ENCODE measurements at places on chromosomes 4 and X.

GRCh38 chr4:177008071-177008835 is 215.5 kb upstream of the VEGFC start:
- DNase-seq = peak; percentile 76

- no peak for DNase-seq
These were observed 715.4 kb downstream of the GRXCR1 start for GRCh38 chr4:43607827-43608461.

DNA sequence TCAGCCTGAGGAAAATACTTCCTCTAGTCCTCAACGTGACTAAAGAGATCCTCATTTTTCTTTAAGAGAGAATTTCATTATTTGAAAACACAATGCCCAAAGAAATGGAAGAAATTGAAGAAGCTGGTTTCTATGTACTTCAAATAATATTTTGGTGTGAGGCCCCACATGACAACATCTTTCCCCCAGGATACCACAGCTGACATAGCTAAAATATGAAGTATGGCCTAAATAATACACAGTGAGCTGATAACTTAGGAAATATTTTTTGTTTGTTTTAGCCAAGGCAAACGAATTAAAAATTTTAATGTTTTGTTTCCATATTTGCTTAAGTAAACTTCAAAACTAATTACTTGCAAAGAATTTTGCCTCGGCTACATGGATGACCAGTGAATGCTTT is 149.2 kb downstream of the CBR4 start:
- DNase-seq = no peak

DNA sequence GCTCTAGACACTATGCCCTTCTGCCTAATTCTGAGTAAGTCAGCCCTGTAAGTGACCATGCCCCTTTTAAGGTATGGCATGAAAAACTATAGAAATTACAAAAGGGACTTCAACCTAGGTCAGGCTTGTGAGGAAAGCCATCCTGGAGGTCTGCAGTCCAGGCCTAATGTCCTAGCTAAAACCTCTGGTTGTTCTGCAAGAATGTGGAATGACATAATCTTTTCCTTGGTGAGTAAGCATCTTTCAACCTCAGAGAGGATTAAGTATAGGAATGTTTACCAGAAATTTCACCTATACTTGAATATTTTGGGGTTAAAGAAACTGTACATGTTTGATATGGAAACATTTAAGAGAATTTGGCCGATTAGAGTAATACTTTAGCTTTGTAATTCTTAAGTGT is 23.8 kb upstream of the HPSE start:
- no peak for DNase-seq

DNA sequence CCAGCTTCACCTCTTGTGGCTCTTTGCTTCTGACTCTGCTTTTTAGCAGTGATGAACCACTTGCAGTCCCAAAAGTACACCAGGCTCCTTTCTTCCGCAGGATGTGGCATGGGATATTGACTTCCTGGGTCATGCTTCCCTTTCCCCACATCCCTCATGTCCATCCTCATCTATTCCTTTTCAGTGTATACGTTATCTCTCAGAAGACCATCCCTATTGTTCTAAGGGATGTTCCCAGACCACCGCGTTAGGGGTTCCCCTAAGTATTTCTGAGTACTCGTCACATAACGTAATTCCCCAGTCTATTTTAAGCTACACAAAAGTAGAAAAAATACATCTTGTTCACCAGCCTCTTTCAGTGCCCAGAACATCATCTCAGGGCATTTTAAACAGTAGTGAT is 71.1 kb upstream of the NLGN4X start:
- no peak for DNase-seq

GRCh38 chr4:156971165-156971675 is 379 bp downstream of the PDGFC start:
- no peak for DNase-seq

GRCh38 chr4:48047896-48048295 is 31.3 kb downstream of the NIPAL1 start:
- no peak for DNase-seq

GRCh38 chrX:19658030-19658429 is 142.7 kb upstream of the MAP3K15 start:
- no peak for DNase-seq

DNA sequence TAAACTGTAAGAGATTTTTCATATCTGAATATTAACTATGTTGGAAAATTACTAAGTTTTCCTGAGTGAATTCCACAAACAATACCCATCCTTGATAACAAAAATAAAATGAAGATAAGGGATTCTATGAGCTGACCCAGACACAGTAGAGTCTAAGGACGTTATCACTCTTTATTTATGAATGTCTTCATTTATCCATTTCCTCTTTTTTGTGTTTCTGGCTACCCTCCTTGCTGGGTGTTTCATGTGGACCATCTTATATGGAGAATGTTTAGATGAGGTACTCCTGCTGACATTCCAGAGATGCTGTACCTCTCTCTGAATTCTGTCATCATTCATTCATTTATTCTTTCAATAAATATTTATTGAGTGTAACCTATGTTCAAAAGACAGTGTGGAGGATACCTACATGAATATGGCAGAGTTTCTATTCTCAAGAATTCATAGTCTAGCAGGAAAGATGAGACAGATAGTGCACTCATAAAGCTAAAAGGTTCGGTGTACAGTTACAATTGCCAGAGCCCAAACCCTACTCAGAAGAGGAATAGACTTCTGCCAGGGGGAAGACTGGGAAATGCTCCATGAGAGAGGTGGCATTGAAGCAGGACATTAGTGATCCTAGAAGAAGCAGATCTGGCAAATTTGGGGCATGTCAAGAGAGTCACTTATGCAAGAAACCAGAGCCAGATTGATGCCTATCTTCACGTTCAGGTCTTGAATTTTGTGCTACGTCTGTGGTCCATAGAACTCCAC is 195.8 kb downstream of the MAML3 start:
- no peak for DNase-seq

DNA sequence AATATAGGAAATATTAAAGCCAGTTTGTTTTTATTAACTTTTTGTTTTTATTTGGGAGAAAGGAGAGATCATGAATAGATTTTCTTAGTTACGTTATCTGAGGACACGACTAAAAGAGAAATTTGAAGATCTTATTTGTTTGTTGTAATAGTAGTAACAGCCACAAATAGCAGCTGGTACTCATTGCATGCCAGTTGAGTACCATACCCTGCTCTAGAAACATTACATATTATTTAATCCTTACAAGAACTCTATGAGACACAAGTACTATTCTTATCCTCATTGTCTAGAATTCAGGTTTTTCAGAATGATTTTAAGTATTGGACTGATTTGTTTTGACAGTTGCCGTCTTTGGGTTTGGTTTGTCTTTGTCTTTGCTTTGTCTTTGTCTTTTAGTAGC is 31.8 kb downstream of the USP53 start:
- no peak for DNase-seq

GRCh38 chrX:48835524-48836329 is at the start of gene PCSK1N:
TSS of gene PCSK1N (minus strand) at chrX:48835610. CDS start at chrX:48835532, 78 bp downstream.
- DNase-seq = no peak

- peak; percentile 43 for DNase-seq
These were observed 51.7 kb upstream of the CHRDL1 start for GRCh38 chrX:110847334-110847733.

- DNase-seq = no peak
These were observed 8.7 kb downstream of the ANXA10 start for GRCh38 chr4:168101026-168101425.

GRCh38 chr4:70442474-70442873 is 29.5 kb upstream of the MUC7 start:
- DNase-seq = no peak

DNA sequence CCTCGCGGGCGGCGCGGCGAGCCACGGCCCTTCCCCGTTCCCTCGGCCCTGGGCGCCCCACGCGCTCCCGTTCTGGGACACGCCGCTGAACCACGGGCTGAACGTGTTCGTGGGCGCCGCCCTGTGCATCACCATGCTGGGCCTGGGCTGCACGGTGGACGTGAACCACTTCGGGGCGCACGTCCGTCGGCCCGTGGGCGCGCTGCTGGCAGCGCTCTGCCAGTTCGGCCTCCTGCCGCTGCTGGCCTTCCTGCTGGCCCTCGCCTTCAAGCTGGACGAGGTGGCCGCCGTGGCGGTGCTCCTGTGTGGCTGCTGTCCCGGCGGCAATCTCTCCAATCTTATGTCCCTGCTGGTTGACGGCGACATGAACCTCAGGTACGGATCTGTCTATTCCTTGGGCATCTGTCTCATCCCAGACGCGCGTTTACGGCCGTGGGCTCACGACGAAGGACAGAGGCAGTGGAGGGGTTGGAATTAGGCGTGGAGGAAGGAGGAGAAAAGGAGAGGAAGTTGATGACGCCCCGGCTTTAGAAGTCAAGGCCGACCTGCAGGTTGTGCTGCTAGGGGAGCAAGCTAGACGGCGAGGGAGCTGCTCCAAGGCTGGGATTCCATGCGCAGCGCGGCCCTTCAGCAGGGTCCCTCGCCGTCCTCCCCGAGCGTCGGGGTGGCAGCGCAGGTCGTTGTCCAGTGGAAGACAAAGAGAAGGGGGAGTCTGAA is 792 bp downstream of the SLC10A4 start:
- DNase-seq = no peak

DNA sequence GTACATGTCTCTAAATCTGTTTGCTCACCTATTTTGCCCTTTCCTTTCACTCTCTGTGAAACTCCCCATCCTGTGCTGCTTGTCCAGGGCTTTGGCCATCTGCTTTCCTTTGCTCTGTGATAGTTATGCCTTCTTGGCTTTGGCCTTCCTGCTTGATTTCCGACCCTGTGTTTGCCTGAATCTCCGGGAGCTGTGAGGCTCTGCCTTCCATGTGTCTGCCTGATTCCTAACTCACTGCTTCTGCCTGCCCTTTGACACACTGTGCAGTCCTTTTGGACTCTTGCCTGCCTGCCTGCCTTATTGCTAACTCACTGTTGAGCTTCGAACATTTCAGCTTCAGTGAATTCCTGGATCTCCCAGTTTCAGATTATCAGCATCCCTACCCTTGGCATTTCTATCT is 143.1 kb downstream of the C4orf33 start:
- DNase-seq = no peak

DNA sequence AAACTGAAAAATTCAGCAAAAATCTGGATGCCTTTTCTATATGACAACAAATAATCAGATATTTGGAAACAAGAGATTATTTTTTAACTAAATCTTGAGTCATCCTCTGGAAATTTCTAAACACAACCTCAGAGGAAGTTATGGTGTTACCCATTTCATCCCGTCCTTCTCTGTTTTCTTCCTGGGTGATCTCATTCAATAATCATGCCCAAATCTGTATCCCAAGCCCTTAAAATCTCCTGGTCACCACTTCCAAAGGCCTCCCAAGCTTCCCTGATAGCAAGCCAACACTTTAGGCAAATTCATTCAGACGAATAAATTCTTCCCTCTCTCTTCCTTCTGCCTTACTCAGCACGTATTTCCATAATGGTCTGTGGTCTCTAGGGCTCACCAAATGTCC is 9.7 kb upstream of the SORCS2 start:
- no peak for DNase-seq

- peak; percentile 57 for DNase-seq
These were observed 70.8 kb downstream of the RWDD4 start for GRCh38 chr4:183588169-183588675.

GRCh38 chr4:4818415-4819212 is 40.9 kb upstream of the MSX1 start:
- DNase-seq = no peak

DNA sequence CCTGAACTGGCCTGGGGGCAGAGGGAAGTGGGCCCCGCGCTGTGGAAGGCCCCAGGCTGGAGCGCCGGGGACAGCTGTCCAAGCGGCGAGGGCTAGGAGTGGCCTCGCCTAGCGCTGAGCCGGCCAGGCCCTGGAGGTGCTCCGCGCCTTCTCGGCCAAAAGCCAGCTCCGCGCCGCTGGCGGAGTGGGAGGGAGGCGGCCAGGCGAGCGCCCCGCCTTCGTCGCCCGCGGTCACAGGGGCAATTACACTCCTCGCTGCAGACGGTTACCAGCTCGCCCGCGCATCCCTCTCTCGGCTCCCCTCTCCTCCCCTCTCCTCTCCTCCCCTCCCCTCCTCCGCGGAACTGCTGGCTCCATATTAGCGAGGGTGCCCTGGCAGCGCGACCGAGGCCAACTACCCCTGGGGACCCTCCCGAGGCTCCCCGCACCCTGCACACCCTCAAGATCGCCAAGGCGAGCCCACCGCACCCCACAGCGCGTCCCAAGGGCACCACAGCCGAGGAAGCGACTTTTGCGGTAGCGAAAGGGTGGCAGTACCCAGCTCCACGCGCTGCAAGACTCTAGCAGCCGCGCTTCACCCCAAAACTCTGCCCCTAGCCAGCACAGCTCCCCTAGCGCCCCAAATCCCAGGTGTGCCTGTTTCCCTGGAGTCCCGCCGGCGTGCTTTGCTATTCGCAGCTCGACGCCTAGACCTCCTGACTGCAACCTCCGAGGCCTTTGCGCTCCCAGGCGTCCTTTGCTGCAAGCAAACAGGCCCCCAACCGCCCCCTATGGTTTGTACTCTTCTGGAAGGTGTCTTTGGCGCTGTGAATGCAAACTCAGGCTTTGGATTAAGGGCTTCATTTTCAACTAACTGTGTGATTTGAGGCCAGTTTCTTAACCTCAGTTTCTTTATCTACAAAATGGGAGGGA is 91.4 kb downstream of the BCOR start:
- no peak for DNase-seq

DNA sequence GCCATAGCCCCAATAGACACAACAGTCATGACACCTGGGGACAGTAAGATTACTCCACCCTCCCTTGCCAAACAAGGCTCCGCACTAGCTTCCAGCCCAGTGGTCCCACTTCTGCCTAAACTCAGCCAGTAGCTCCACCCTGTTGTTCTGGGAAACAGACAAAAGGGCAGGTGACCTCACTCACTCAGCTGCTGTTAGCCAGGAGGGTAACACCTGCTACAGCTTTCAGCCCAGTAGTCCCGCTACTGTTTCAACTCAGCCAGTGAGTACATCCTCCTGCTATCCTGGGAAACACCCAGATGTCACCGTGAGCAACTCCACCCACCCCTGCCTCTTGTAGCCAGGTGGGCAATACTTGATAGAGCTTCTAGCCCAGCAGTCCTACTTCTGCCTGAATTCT is 162.7 kb upstream of the CPXCR1 start:
- DNase-seq = no peak

- DNase-seq = no peak
These were observed 586 bp downstream of the HERC5 start for GRCh38 chr4:88457307-88458103.

GRCh38 chrX:120145295-120145925 is 13.0 kb upstream of the RHOXF2 start:
- no peak for DNase-seq

DNA sequence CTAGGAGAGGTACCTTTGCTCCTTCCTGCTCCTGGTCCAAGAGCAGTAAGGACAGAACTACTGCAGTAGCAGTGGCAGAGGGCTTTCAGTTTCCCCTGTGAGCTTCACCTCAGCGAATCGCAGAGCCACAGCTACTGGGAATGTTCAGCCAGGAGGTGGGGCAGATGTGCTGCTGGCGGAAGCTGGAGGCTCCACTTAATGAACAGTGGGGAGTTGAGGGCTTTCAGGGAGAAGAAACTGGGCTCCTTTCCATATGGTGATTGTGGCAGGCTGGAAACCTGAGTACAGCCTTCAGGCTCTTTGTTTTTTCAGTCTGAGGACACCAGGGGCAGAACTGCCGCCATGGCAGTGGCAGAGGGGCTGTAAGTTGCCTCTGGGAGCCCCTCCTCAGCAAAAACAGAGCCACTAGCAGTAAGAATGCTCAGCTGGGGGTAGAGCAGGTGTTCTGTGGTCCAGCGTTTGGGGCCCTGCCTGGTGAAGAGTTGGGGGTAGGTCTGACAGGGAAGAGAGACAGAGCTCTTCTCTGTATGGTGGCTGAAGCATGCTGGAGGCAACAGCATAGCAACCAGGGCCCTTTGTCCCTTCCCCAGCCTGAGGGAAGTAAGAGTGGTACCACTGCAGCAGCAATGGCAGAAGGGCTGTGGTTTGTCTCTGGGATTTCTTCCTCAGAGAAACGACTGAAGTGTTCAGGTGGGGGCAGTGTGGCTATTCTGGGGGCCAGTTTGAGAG is 106.0 kb upstream of the GRXCR1 start:
- no peak for DNase-seq

All from COLO829 (cell line).